ENCODE measurements at places on chromosomes 12 and 14.

GRCh38 chr14:77791225-77791600, 8.7 kb upstream of the ADCK1 start:
- DNase-seq, result no peak

DNA sequence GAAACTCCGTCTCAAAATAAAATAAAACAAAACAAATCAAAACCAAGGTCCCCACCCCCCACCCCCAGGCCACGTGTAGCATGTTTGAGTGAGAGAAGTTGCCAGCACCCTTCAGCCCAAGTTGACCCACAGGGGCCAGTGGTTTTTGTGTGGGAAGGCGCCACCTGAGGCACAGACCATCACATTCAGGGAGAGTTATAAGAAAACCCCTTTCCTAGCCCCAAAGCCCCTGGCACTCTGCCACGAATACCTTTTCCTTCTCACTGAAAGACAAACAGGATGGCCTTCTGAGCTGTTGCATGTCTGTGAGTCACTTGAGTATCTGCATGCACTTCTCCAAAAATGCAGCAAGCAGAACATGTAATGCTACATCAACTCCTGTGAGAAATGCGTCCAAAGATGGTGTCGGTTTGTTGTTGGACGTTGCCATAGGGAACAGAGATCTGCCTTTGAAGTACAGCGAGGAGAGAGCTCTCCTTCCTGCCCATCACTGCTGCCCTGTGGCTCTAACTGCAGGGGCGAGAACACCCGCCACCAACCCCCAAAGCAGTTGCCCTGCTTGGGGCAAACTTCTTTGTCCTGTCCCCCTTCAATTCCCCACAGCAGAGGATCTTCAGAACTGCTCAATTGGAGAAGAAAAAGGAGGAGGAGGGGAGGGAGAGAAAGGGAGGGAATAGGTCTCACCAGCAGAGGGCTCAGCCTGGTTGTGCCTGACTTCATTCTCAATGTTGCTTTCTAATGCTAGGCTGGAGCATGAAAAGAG, 2.7 kb upstream of the TRAF3 start:
- no peak for DNase-seq

DNA sequence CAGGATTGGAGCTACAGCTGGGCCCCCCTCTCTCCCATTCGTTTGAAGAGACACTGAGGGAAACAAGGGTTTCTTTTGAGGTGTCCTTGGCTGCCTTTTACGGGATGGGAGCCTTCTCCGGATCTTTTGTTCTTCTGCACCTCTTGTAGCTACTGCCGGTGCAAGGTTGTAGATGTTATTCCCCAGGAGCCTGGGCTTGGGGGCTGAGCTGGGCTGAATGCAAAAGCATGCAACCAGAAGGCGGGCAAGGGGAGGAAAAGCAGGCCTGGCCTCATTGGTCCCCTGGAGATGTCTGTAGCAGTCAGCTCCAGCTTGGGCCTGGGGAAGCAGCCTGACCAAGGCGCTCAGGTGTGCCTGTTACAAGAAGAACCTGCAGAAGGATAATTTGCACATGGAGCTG, 110.3 kb downstream of the GCH1 start:
- DNase-seq, result no peak

DNA sequence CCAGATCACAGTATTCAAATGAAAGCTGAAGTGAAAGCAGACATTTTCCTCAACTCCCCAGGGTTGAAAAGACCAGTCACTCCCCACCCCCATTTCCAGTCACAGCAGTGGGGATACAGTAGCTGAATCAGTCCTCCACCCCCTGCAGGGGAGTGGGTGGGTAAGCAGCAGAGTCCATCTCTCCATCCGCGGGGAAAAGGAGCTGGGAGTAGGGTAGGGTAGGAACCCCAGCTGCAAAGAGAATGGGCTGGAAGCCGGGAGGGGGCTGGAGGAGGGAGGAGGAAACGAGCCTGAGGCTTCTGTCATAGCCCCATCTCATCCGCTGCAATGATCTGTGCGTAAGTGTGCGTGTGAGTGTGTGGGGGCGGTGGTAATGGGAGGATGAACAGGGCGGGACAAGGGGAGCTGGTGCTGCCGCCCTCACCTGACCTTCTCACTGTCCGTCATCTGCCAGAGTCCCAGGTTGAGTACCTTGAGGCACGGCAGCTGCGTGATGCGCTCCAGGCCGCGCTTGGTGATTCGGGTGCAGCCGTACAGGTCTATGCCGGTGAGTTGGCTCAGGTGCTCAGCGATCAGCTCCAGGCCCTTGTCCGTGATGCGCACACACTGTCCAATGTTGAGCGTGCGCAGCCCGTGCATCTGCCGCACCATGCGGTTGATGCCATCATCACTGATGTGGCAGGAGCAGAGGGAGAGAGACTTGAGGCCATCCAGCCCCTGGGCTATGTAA, 1.8 kb downstream of the FBXL14 start:
- no peak for DNase-seq

DNA sequence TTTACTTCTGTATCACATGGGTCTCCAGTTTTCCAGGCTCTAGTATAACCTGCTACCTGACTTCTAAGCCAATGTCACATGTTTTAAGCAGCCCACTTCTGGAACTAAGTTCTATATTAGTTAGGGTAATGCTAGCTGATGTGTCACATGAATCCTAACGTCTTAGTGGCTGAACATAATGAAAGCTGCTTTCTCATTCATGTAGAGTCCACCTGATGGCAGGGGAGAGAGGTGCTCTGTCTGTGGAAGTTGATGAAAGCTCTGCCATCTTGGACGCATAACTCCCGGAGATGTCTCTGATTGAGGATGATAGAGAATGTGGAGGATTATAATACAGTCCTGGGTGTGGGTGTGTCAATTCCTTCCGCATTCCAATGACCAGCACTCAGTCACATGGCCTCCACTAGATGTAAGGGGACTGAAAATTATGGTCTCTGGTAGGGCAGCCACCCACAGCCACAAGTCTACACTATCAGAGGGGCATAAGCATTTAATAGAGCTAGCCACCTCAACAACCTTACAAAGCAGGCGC, 234.4 kb upstream of the CRY1 start:
- no peak for DNase-seq
